Activated CD8-positive, alpha-beta memory T cell treated with anti-CD3 and anti-CD28 coated beads for 1 hour (primary cell): ENCODE measurements at places on chromosomes 13 and 19.

DNA sequence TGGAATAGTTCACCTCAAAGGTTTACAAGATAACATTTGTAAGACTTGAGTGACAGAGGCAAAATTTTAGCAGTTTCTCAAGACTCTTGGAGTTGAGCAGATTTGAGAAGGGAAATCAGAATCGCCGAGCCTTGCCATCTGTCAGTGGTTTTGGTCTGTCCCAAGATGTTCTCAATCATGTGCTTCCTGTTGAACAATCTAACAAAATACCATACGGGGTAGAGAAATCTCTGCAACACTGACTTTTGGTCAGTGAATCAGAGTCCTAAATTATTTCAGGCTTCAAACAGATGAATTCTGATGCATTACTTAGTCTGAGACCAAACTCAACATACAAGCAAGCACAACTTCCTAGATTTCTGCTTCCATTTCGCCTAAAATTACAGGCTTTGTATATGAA is 3.8 kb downstream of the KCTD12 start:
- DNase-seq = no peak

DNA sequence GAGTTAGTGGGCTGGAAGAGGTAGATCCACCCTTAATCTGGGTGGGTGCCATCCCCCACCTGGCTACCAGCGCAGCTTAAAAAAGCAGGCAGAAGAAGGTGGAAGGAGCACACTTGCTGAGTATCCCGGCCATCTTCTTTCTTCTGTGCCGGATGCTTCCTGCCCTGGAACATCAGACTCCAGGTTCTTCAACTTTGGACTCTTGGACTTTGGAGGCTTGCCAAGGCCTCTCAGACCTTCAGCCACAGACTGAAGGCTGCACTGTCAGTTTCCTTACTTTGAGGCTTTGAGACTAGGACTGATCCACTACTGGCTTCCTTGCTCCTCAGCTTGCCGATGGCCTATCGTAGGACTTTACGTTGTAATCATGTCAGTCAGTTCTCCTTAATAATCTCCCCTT is 127.6 kb upstream of the GPC6 start:
- DNase-seq = no peak

- no peak for DNase-seq
These were observed 580.6 kb upstream of the SPRY2 start for GRCh38 chr13:80921541-80921940.

GRCh38 chr13:100941377-100942368 is 267.1 kb upstream of the TMTC4 start:
- DNase-seq = no peak

DNA sequence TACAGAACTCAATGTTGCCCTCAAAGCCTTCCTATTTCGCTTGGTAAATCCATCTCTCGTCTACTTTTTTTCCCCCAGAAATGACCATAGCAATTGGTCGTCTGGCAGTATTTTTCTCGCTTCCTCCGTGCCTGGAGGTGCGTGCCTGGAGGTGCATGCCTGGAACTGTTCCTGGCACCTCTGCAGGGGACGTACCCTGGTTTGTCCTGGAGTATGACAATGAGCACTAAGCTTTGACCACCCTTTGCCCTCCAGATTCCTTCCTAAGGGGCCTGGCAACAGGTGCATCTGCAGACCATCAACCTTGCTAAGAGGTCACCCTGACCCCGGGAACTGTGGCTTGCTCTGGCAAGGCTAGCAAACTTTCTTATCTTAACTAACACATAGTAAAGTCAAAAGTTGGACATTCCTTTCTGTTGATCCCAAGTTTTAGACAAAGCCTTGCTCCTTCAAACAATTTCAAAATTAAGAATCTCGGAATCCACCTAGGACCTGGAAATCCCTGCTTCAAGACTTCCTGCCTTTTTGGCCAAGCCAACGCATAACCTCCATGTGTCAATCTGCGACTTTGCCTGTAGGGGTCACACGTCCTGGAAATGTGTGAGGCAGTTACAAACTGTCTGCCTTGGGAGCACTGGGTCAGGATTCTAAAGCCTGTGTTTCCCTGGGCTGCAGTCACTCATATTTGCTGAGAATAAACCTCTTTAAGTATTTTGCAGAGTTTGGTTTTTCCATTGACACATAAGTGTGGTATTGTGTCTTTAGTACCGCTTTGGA is 28.8 kb upstream of the TUBGCP3 start:
- no peak for DNase-seq

- no peak for DNase-seq
These were observed 2.3 kb downstream of the PRAM1 start for GRCh38 chr19:8500158-8500557.

DNA sequence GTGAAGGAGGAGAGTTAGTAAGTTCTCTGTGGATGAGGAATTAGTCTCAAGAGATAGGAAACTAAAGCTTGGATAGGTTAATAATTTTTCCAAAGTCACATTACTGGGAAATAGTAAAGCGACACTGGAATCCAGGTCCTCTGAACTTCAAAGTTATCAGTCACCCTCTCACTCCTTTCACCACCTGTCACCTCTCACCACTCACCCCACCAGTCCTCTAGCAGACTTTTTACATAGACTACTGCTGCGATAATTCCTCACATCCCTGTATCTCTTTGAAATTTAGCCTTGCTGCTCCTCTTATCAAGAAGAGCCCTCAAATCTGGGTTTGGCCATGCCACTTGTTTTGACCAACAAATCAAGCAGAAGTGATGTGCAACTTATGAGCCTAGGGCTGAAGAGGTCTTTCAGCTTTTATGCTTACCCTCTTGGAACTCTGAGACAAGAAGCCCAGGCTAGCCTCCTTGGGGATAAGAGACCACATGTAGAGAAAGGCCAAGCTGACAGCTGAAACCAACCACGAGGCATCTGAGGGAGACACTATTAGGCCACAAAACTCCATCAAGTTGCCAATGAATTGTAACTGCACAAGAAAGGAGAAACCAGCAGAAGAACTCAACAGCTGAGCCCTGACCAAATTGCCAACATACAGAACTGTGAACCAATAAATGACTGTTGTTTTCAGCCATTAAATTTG is 41.2 kb downstream of the STARD13 start:
- no peak for DNase-seq
